ENCODE measurements at places on chromosomes 1 and 21. TPM values are rescaled to one million over a fixed set of nuclear protein-coding genes. Genes with fewer than 3 reads are reported as not detected.

Gene C1orf87
- not detected for total RNA-seq

Gene LGR6
- total RNA-seq = not detected

Gene RHD
- not detected for total RNA-seq

Gene LHX8
- not detected for total RNA-seq

Gene CD247
- 168 TPM for total RNA-seq

Gene LENEP
- total RNA-seq = 0.97 TPM

Gene JUN
- total RNA-seq = 62.2 TPM

Gene MX2
- 59.1 TPM for total RNA-seq

Gene ACOT11
- total RNA-seq = 1.0 TPM

Gene LAMC2
- total RNA-seq = 0.05 TPM

Gene LIN28A
- total RNA-seq = not detected

Gene PRELP
- not detected for total RNA-seq

Gene HAO2
- not detected for total RNA-seq

Gene SUSD4
- total RNA-seq = 0.11 TPM

GRCh38 chr1:227540170-227541098 is 22.9 kb upstream of the ZNF678 start:
- ATAC-seq = no peak

DNA sequence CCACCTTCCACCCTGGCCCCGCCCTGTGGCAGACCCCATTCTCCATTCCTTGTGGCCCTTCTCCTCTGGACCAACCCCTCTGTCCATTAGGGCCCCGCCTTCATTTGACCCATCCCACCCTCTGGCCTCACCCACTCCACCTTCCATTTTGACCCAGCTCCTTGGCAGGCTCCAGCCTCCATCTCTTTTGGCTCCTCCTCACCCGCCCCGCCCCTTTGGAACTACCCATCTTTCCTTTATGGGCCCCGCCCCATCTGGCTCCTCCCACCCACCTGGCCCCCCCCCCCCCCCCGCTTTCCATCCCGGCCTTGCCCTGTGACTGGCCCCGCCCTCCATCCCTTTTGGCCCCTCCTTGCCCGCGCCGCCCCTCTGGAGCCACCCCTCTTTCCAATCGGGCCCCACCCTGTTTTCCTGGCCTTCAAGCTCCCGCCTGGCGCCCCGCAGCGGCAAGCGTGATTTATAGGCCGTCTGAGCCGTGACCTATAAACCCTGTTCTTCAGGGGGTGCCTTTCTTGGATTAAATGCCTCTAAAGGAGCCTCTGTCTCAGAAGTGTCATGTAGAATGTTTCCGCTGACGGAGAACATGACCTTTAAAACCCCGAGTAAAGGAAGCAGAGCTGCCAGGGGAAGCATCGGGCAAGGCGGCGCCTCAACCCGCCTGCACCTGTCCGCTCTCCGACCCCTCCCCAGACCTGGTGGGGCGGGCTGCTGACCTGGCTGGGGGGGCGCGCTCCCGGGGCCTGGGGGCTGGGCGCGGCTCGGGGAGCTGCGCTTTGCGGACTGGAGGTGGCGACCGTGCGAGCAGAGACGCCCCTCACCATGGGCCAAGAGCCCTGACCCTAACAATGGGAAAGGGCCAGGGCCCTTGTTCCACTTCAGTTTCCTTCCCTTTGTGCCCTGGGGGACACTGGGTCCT is 178.0 kb downstream of the CAMTA1 start:
- peak; percentile 55 for ATAC-seq

DNA sequence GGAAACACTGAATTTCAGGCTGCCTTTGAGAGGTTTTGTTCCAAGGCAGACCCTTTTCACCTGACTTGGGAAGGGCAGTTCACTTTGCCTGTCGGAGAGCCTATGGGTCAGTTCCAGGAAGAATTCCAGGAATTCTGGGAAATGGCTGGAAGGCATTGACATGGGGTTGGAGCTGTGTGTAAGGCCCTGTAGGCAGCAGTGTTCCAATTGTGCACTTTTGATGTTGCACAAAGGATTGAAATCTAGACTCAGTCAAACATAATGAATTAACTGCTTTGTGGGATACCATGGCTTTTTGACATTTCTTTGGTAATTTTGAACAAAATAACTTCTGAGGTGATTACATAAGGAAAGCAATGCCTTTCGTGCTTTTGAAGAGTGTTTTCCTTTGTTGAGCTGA is 184.6 kb downstream of the SDCCAG8 start:
- ATAC-seq = no peak

- ATAC-seq = no peak
Observed at GRCh38 chr1:59345221-59345620, 48.3 kb downstream of the FGGY start.

DNA sequence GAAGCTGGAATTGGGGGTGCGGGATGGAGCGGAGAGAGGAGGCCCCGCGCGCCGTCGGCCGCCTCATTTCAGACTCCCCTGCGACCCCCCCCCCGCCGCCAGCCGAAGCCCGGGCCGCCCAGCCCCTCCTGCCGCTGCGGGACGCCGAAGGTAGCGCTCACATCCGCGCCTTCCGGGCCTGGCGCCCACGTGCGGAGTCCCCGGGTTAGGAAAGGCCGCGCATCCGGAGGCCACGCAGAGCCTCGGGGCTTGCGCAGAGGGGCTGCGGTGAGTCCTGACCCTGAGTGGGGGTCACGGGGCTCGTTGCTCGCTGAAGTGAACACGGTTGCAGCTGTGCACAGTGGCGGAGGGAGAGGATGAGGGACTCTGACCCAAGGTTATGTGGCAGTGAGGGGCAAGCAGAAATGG is 552 bp upstream of the ZNF496 start:
- ATAC-seq = peak; percentile 25

- no peak for ATAC-seq
Observed at GRCh38 chr1:4971666-4972065, 317.3 kb downstream of the AJAP1 start.

- peak; percentile 45 for ATAC-seq
Observed at GRCh38 chr21:32889596-32889995, 118.0 kb upstream of the PAXBP1 start.

DNA sequence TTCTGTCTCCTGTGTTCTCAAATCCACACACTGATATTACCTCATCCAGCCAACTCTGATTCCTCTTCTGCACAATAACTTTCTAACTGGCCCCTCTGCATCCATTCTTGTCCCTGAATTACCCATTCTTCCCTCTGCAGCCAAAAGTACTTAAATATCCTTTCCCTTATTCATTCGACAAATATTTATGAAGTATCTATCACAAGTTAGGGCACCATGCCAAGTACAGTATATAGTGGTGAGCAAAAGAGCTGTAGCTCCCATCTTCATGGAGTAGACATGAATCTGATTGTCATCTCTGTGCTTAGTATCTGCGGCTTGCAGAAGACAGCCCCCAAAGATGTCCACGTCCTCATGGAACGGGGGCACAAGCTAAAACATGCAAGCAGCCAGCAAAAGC is 316.8 kb downstream of the SETD4 start:
- no peak for ATAC-seq

- ATAC-seq = no peak
Observed at GRCh38 chr1:234001817-234002216, 97.3 kb downstream of the SLC35F3 start.

DNA sequence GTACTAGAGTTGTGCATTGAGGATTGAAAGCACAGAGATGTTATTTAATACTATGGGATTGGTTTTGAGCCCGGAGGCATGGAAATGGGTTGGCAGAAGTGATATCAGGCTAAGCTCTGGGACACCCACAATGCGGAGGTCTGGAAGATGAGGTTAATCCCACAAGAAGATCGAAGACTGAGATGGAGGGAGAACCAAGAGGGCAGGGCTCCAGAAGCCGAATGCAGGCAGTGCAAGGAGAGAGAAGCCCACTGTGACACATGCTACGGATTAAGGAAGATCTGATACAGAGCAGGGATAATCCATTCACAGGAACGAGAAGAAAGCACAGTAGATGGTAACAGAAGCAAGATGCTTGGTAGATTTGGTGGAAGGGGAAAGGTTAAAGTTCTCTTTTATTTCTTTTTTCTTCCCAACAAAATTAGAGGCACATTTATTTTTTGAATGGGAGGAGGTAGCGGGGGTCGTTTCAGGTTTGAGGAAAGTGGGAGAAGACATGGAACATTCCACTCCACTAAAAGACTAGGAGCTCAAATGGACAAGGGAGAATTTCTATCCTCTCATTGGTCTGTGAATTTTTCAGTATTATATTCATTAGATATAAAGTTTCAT is 113.2 kb downstream of the NCAM2 start:
- ATAC-seq = no peak

- no peak for ATAC-seq
Observed at GRCh38 chr21:45309987-45310381, 22.3 kb upstream of the POFUT2 start.

DNA sequence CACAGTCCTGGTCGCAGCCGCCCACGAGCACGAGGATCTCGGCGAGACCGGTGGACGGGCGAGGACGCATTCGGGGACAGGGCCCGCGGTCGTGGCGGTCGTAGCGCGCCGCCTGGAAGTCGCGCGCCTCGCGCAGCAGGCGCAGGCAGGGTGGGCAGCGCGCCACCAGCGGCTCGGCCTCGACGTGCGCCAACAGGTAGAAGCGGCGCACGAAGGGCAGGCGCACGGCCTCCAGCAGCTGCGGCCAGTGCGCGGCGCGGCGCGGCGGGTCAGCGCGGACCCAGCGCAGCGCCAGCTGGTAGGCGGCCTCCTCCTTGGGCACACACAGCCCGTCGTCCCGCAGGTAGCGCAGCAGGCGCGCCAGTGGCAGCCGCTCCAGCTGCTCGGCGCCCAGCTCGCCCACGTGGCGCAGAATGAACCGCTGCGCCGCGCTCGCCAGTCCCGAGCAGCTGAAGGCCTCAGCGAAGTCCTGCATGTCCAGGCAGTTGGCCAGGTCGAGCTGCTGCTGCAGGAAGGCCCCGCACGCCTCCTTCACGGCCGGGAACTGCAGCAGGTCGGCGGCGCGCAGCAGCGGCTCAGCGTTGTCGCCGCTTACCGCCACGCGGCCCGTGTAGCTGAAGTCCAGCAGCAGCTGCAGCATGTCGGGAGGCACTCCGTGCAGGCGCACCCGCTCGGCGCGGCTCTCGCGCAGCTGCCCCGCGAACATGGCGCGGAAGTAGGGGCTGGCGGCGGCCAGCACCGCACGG is 573 bp downstream of the KLHL21 start:
- ATAC-seq = peak; percentile 15

DNA sequence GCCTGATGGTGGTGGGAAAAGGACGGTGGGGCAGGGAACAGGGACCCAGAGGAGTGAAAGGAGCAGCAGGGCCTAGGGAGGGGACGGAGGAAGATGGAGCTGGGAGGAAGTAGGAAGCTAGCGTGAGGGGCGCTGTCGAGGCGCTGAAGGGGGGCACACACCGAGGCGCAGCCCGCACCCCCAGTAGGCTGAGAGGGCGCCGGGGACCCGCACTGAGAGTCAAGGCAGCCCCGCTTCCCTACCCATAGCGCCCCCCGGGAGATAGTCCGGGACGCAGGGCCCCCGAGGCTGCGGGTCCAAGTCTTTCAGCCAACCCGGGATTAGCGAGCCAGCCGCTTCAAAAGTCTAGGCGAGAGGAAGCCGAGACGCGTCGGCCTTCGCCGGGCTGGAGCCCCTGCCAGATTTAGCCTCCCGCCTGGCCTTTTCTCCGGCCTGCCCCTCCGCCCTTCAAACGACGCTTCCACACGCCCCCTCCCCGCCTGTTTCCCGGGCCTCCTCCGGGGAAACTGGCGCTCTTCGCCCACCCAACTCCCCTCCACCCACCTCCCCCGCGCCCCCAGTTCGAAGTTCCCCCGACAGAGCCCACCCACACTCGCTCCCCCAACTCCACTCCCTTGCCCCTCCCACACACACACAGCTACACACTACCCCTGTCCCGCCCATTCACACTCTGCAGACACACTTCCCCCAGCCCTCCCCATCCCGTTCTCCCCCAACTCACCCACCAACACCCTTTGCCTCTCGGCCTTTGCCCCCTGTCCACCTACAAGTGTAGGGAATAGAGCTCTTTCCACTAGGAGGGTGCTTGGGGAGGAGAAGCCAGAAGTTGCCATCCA is 7.8 kb upstream of the PROX1 start:
- ATAC-seq = no peak

DNA sequence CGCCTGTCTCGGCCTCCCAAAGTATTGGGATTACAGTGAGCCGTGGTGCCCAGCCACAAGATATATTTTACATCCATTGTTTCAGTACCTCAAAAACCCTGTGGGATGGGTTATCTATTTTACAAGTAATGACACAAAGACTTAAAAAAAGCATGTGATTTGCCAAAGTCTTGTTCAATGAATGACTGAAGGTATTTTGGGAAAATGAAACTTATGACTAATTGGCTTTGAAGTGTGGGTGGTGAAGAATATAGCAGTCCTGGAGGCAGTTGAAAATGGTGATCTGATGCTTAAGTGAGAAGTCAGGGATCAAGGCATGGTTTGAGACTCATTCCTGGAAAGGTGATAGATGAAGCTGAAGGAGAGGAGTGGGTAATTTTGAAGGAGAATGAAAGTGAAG is 3.0 kb downstream of the SWT1 start:
- ATAC-seq = peak; percentile 2

DNA sequence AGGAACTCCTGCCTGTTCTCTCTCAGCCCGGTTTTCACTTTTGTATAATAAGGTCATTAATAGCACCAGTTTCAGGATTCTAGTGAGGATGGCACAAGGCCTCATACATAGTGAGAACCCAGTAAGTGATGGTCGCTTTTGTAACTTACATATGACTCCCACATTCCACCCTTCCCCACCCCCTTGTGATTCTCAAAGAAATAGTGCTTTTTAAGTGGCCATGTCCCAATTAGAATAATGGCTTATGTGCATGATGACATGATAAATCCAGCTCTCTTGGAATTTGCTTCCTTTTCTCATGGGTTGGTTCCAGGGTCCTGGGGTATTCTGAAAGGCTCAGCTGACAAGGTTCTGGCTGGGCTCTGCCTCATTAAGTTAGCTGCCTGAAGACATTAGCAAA is 189.9 kb downstream of the URB2 start:
- ATAC-seq = no peak

DNA sequence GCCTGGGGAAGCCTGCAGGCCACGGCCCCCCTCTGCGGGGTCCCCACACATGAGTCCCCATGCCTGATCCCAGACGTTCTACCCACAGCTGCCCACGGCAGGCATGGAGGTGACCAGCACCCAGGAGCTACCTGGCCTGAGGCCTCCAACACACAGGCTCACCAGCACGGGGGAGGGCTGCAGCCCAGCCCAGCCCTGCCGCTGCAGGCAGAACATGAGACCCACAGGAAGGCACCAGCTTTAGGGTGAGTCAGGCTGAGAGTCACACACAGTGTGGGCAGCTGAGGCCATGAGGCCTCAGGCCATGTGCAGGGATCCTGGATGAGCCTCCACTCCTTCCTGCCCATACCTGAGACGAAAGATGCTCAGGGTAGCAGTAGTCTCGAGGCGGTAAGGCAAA is 121.1 kb downstream of the PSMG1 start:
- no peak for ATAC-seq

DNA sequence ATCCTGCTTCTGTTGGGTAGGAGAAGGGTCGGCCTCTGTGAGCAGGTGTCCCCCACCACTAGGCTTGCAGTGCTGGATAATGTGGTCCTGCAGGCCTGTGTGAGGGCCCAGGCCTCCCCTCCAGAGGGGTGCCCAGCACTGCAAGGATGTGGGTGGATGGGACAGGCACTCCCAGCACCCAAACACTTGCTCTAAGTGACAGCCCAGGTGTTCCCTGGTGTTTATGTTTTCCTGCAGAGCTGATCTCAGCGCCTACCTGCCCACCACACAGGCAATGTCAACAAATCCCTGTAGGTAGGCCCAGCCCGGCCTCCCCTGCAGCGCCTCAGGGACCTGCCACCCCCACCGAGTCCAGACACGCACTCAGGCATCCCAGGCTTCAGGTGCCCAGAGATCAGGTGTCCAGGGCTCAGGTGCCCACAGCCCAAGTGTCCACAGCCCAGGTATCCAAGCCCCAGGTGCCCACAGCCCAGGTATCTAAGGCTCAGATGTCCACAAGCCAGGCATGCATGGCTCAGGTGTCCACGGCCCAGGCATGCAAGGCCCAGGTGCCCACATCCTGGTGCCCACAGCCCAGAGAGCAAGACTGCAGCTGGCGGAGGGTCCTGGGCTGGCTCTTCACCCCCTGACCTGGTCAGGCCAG is 59.2 kb downstream of the WNT9A start:
- no peak for ATAC-seq

Data from activated T-helper 17 cell treated with anti-CD3 and anti-CD28 coated beads, Interleukin-2, amount 50 U/mL, for 72 hours (primary cell).